Nephron progenitor cell (in vitro differentiated cells): ENCODE measurements at places on chromosomes 2 and 18.

- no peak for DNase-seq
These were observed 56.8 kb upstream of the MSH2 start for GRCh38 chr2:47346107-47346506.

DNA sequence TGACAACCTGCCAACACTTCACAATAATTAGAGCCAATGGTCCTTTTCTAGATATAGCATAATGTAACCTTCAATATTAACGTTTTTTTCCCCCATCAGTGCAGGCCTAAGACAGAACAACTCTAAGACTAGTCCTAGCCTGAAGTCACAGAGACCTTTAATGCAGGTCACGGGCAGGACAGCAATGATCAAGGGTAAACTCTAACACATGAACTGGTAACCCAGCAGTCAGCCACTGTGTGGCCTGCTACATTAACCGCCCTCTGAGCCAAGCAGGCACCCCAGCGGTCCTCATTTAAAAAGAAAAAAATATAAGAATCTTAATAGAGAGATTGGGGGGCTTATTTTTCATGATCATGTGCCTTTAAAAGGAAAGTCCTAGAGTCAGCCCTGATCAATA lies 290.6 kb downstream of the AFF3 start:
- DNase-seq = no peak

GRCh38 chr2:127101756-127102477 lies 5.0 kb downstream of the BIN1 start:
- no peak for DNase-seq

DNA sequence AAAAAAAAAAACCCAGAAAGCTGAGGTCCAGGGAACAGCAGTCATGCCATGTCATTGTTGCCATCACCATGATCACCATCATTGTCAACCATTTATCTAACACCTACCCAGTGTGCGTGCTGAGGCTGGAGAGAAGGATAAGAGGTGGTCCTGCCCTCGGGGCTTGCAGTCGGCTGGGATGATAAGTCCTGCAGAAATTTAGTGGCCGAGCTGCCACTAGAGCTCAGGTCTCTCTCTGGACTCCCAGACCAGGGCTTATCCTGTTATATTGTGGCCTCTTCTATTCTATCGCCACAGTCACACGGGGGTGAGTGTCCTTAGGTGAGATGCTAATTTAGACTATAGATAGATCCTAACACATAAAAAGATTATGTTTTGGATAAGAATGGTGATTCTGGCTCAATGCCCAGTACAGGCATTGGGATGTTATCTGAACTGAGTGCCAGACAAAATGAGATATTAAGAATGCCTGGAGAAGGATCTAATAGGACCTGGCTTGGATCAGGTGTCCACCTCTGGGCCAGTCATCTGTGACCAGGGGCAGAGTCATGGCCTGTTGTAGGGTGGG lies 43.2 kb upstream of the YWHAQ start:
- no peak for DNase-seq

GRCh38 chr2:166725927-166726924 lies 162.1 kb upstream of the XIRP2 start:
- no peak for DNase-seq

DNA sequence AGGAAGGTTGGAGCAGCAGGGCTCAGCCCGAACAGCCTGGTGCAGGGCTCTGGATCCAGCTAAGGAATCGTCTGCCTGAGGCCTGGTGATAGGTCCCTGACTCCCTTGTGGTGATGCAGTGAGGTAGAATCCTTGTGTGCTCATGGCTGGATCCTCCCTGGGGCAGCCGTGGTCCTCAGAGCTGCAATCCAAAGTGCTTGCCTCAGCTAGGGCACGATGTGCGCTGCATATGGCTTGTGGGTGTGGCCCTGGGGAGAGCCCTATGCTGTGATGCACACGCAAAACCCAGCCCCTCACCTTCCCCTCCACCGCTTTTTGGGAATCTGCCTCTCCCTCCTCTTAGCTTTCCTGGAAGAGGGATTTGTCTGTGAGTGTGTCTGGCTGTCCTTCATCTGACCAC lies 142.2 kb downstream of the DYSF start:
- no peak for DNase-seq

DNA sequence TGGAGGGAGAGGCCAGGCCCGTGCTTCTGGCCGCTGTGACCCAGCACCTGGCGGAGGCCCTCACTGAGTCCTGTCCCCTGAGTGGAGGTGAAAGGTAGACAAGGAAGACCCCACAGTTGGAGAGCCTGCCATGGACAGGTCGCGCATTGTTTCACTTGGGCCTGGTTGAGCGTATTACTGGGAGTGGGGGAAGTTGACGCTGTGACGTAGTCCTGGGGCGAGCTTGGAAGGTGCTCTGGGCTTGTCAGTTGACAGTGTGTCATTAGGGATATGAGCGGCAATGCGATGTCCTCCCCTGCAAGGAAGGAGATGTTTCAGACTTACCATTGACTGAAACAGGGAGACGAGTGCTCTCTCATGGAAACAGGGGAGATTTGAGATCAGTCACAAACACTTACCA lies 127.1 kb downstream of the SH3RF3 start:
- no peak for DNase-seq

DNA sequence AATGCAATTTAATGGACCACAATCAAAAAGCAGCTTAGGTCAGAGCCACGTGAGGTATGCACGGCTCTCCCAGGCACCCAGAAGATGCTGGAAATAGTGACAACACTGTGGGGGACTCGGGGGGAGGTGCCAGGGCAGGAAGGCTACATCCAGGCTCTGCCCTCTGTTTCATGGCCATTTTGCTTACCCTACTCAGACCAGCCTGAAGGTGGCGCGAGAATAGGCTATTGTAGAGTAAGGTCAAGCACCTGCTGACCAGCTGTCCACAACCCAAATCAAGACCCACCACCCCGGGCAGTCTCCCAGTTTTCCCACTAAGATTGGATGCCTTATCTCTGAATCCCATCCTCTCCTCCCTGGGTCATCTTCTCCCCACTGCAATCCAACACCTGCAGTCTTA lies 115.7 kb downstream of the VIT start:
- DNase-seq = peak; percentile 19

DNA sequence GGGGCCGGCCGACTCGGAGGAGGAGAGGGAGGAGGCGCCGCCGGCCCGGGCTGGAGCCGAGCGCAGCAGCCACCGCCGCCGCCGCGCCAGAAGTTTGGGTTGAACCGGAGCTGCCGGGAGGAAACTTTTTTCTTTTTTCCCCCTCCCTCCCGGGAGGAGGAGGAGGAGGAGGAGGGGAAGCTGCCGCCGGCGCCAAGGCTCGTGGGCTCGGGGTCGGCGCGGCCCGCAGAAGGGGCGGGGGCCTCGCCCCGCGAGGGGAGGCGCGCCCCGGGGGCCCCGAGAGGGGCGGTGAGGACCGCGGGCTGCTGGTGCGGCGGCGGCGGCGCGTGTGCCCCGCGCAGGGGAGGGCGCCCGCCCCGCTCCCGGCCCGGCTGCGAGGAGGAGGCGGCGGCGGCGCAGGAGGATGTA lies 316 bp downstream of the CRIM1 start:
- DNase-seq = no peak

DNA sequence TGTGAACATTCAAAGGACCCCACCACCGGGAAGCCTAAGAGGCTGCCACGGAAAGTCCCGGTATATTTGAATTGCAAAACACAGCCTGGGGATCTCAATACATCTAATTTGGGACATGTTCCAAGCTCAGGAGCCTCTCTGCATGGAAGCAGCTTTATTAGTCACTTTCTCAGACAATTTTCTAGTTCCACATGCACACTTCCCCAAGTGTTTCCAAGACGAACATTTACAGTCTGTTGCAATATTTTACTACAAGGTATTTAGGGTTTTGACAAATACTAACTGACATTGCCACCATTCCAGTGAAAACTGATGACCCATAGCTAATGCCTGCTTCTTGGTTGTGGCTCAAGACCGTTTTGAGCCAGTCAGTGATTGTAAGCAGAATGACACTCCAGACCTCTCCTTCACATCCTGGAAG lies 145.3 kb downstream of the NCKAP5 start:
- DNase-seq = no peak

GRCh38 chr18:13455471-13455870 lies 236.9 kb downstream of the LDLRAD4 start:
- no peak for DNase-seq

GRCh38 chr2:118686346-118686745 lies 161.1 kb downstream of the EN1 start:
- DNase-seq = no peak

DNA sequence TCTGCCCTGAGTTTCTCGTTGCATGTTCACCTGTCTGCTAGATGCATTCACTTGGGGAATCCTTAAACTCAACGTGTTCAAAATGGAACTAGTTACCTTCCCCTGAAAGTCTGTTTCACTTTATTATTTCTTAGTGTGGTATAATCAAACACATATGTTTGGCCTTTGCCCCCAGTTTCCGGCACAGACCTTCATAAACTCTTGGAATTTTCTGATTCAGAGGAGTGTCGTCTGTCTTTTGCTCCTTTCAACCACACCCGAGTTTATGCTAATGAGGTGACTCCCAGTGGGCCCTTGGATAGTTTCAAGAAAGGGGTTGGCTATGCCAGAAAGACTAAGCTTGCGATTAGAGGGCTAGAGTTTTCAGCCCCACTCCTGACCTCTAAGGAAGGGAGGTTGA lies 198.9 kb downstream of the CDCA7 start:
- no peak for DNase-seq

GRCh38 chr2:121128741-121129659 lies 156.0 kb downstream of the TFCP2L1 start:
- peak; percentile 61 for DNase-seq

- no peak for DNase-seq
These were observed 43.1 kb upstream of the IL1R2 start for GRCh38 chr2:101948625-101949155.

GRCh38 chr18:12654971-12655370 lies 2.9 kb downstream of the SPIRE1 start:
- no peak for DNase-seq

DNA sequence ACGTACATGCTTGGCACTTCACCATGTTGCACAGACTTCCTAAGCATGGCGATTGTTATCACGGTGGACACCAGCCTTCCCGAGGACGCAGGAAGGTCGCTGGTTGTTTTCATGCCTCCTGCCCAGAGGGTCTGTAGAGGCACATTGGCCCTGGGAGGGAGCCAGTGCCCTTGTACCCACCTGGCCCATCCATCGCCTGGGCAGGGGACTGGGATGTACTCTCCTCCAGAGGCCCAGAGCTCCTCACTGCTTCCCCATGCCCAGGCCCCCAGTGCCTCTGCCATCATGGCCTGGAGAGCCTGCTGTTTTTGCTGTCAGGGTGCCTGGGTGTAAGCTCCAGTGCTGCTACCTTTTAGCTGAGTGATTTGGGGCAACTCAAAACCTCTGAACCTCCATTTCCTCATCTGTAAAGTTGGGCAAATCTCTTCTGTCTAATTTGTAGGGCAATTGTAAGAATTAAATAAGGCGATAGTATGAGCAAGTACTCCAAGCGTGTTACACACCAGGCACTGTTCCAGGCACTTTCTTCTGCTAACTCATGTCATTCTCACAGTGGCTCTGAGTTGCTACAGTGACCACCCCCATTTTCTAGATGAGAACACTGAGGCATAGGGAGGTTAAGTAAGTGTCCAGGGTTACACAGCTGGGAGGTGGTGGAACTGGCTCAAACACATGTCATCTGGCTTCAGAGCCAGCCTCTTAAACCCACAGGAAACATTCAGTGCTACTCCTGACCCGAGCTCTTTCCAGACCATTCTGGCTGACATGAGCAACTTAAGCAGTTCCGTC lies 45.3 kb downstream of the GREB1 start:
- DNase-seq = no peak

- DNase-seq = peak; percentile 32
These were observed 19.0 kb downstream of the TPGS2 start for GRCh38 chr18:36809590-36810381.

DNA sequence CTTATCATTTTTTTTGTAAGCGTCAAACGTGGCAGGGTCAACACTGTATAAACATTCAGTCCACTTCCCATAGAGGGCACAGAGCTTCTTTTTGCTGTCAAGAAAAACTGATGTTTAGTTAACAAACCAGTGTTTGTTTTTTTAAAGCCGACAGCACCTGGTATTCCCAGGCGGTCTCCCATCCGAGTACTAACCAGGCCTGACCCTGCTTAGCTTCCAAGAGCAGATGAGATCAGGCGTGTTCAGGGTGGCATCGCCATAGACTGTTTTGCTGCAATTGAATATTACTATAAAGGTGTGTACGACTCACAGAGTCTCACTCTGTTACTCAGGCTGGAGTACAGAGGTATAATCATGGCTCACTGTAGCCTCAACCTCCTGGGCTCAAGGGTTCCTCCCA lies 31.5 kb downstream of the CABYR start:
- no peak for DNase-seq

DNA sequence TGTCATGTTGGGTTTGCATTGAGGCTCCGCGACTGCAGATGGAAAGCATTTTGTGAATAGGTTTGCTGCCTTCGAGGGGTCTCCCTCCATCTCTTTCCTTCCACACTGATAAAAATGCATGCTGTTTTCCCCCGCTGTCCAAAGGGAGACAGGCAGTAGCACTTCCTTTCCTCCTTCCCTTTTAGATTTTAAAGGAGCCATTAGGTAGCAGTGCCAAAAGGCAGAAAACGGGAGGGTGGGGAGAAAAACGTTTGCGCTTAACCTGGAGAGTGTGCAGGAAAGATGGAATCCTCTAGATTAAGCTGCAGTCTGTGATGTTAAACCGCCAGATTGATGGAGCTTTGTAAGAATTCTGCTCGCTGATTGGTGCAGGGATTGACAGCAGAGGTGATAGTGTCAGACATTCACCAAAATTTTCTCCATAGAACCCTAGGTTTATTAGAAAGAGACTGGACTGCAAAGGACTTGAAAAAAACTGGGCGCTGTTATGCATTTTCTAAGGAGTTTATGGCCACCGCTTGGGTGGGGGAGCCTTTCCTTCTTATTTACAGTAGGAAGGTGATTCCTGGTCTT lies 688 bp downstream of the MAPRE2 start:
- DNase-seq = no peak

GRCh38 chr2:108833219-108833618 lies 46.6 kb downstream of the CCDC138 start:
- no peak for DNase-seq

GRCh38 chr18:54812885-54813284 lies 15.4 kb upstream of the RAB27B start:
- DNase-seq = no peak

DNA sequence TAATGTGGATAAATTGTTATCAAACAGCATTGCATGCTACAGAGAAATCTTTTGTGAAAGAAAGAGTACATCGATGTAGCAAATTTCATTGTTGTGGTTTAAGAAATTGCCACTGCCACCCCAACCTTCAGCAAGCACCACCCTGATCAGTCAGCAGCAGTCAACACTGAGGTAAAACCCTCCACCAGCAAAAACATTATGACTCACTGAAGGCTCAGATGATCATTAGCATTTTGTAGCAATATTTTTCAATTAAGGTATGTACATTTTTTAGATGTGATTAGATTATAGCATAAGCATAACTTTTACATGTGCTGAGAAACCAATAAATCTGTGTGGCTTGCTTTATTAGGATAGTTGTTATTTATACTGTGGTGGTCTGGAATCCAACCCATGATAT lies 75.5 kb downstream of the ZNF385B start:
- no peak for DNase-seq
